SJCRH30 (cell line): ENCODE measurements at places on chromosomes 13 and 19. TPM values are rescaled to one million over a fixed set of nuclear protein-coding genes. Genes with fewer than 3 reads are reported as not detected.

DNA sequence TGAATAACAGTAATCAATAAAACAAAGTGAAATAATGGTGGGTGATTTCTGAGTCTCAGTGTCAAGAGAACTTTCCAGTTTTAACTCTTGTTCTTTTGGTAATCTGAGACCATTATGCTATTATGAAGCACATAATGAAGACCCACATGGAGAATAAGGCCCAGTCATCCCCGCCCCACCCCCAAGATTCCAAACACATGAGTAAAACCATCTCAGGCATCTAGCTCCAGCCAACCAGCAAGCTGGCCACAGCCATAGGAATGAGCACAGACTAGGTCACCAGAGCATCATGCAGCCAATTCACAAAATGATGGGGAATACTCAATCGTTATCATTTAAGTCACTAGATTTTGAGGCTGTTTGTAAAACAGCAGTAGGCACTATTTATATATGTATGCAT lies 1769.0 kb upstream of the PCDH20 start:
- peak; percentile 78 for DNase-seq

GRCh38 chr19:32570081-32570785 lies 10.8 kb upstream of the PDCD5 start:
- peak; percentile 68 for DNase-seq

CYP4F12 gene
- not detected in 2 replicates for total RNA-seq

KLK15 gene
- not detected in 2 replicates for total RNA-seq

CD209 gene
- not detected in 2 replicates for total RNA-seq

CATSPERD gene
- not detected in 2 replicates for total RNA-seq

SEMA6B gene
- 108 and 116 TPM in 2 replicates for total RNA-seq

GRCh38 chr19:34393031-34393430 lies 11.2 kb upstream of the PDCD2L start:
- peak; percentile 32 for DNase-seq

DNA sequence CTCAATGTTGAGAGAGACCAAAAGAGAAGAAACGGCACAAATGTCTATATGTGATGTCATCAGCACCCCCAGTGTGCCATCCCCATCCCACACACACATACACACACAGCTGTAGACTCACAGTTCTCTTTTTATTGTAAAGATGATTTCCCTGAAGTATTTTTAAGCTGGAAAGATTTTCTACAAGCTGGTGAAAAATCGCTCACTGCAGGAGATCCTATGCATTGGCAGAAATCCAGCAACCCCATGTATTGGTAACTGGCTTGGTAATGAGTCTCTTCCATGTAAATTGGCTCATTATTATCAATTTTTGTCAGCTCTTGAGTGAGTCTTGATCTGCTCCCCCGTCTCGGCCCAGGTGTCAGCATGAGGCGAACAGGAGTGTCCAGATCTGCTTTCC lies 107.1 kb upstream of the UQCRFS1 start:
- no peak for DNase-seq

DNA sequence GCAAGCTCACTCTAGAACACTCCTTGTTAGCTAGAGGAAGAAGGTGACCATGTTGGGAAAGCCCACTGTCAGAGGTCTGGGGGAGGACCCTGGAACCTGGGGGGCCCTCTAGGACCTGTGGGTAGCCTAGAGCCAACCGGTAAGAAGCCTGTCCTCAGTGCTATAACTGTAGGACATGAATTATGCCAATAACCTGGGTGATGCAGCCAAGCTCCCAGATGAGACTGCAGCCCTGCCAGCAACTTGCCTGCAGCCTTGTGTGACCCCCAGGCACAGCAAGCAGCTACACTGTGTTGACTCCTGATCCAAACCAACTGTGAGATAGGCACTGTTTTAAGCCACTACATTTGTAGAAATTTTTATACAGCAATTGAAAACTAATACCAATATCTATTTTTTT lies 122.3 kb downstream of the MIPEP start:
- DNase-seq = no peak

GRCh38 chr19:9580728-9581127 lies 3.6 kb downstream of the ZNF121 start:
- DNase-seq = no peak

DNA sequence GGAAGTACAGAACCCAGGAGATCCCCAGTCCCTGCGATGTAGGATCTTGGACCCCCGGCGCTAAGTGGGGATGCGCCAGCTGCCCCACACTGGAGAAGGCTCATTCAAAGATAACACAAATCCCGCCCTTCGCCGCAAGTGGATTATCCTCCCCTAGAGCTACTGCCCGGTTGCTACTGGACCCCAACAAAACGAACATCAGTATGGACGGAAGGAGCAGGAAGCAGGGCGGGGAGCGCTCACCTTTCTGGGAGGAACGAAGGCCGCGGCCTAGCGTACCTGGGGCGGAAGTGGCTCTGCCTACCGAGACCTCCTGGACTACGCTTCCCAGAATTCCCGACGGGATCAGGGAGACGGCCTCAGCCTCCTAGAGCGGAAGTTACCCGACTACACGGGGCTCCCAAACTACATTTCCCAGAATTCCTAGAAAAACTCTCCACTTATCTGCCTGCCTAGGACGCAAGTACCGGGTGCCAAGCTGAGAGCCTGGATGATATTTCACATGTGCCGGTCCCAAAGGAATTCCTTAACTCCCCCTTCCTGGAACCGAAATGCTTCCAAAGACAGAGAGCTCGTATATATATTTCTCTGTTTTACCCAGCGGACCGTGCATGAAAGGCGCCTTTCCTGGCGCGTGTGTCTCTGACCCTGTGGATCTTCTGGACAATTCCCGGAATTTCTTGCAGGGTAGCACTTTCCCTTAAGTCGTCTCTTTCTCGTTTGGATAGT lies at the start of gene ZNF112:
Gene ZNF112, minus strand, starts transcription at position 298 of the 729 bp plus-strand sequence. CDS start 16,141 bp downstream, outside the sequence.
- DNase-seq = peak; percentile 93

TPTE2 gene
- not detected in 2 replicates for total RNA-seq

ADGRE3 gene
- not detected in 2 replicates for total RNA-seq

- peak; percentile 65 for DNase-seq
These were observed 21.4 kb upstream of the TCF3 start for GRCh38 chr19:1673645-1674292.

DNA sequence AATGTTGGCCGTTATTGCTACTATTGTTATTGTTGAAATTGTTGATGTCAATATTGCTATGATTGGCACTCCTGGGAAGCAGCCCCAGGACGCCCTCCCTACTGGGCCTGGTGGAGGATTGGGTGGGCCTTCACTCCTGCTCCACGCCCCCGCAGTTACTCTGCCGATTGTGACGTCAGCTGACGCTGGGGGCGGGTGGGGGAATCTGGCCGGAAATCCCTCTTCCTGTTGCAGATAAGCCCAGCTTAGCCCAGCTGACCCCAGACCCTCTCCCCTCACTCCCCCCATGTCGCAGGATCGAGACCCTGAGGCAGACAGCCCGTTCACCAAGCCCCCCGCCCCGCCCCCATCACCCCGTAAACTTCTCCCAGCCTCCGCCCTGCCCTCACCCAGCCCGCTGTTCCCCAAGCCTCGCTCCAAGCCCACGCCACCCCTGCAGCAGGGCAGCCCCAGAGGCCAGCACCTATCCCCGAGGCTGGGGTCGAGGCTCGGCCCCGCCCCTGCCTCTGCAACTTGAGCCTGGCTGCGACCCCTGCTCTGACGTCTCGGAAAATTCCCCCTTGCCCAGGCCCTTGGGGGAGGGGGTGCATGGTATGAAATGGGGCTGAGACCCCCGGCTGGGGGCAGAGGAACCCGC lies at the start of gene ETV2:
Gene ETV2, plus strand, starts transcription at position 231 of the 637 bp plus-strand sequence. CDS start 716 bp downstream, outside the sequence.
- DNase-seq = no peak

PSG6 gene
- not detected in 2 replicates for total RNA-seq

DNA sequence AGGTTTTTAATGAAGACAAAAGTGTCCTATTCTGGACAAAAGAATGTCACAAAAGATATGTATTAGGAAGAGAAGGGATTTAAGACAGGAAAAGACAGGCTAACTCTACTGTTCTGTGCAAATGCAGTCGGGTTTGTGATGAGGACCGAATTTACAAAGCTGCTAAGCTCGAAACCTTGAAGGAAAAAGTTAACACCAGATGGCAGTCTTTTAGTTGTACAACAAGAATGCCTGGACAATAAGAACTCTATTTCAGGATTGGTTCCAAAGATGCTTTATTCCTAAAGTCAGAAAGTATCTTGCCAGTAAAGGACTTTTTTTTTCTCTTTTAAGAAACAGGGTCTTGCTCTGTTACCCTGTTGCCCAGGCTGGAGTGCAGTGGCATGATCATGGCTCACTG lies 51.1 kb downstream of the HS6ST3 start:
- DNase-seq = peak; percentile 13

GRCh38 chr13:74335370-74335769 lies 201.2 kb upstream of the KLF12 start:
- no peak for DNase-seq

GRCh38 chr13:61255040-61255796 lies 160.4 kb downstream of the PCDH20 start:
- DNase-seq = peak; percentile 19

C19orf67 gene
- not detected in 2 replicates for total RNA-seq

GRCh38 chr13:103557878-103558277 lies 491.7 kb upstream of the SLC10A2 start:
- no peak for DNase-seq

DNA sequence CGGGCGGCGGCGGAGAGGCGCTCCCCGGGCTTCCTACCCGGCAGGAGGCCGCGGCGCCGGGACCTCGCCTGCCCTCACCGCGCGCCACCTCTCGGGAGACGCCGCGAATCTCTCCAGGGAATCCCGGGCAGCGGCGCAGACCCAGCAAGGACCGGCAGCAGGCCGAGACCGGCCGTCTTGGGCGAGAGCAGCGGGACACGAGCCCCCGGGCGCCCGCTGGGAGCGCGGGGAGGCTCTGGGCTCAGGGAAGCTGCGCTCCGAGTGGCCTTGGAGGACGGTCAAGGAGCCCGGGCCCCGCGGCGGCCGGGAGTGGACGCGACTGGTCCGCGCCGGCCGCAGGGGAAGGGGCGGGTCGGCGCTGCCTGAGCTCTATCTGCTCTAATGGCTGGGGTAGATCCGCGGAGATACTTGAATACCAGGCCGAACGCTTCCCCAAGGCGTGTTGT lies 14.7 kb downstream of the CDX2 start:
- no peak for DNase-seq

MYO16 gene
- total RNA-seq = not detected in 2 replicates
